Activated naive CD8-positive, alpha-beta T cell treated with anti-CD3 and anti-CD28 coated beads, Interleukin-2, amount 10 ng/mL, durations not matched to agents 7 days and 5 days (primary cell): ENCODE measurements at places on chromosomes 11 and 22. TPM values are rescaled to one million over a fixed set of nuclear protein-coding genes. Genes with fewer than 3 reads are reported as not detected.

GRCh38 chr11:119730789-119731386 lies 1.9 kb upstream of the NECTIN1 start:
- no peak for DNase-seq

ART5 gene
- total RNA-seq: not detected

ADORA2A gene
- total RNA-seq: 30.3 TPM

FZD4 gene
- 0.11 TPM for total RNA-seq

DNA sequence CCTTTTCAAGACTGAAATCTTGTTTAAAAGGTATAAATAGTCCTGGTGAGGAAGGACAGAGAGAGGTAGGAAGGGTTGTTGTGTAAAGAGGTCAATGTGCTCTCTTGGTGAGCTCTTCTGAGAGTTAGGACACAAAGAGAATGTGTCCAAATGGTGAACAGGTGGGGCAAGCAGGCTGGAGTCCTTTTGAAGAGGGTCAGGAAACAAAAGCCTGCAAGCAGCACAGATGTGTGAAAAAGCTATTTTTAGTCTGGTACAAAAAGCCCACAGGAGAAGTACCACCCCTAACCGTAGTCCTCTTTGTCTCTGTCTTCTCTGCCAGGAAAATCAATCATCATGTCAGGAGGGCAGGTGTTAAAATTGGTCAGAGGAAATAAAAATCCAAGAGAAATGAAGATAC lies 54.4 kb upstream of the SYN3 start:
- DNase-seq: no peak

HYOU1 gene
- 76.5 TPM for total RNA-seq

OR52I2 gene
- not detected for total RNA-seq

PGA5 gene
- not detected for total RNA-seq

- DNase-seq: peak; percentile 19
These were observed 15.5 kb downstream of the C1QTNF6 start for GRCh38 chr22:37172266-37173245.

SLC22A9 gene
- total RNA-seq: not detected

KDM4E gene
- not detected for total RNA-seq

DNA sequence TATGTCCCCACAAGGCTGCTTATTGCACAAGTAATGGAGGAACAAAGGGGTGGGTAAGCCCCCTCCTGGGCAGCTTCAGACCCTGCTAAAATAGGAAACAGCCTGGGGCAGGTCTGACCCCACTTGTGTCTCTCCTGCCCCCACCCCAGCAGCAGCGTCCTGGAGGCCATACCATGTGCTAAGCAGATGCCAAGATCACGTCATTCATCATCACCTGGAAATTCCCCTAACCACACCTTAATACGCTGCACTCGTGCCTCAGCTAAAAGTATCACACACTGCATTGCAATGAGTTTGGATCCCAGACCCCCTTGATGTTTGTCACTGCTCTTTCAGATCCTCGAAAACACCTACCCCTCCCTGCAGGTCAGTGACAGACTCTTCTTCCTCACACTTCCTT lies 27.8 kb upstream of the GGTLC2 start:
- no peak for DNase-seq

GRCh38 chr11:64765291-64765850 lies 5.6 kb upstream of the PYGM start:
- peak; percentile 34 for DNase-seq

DNA sequence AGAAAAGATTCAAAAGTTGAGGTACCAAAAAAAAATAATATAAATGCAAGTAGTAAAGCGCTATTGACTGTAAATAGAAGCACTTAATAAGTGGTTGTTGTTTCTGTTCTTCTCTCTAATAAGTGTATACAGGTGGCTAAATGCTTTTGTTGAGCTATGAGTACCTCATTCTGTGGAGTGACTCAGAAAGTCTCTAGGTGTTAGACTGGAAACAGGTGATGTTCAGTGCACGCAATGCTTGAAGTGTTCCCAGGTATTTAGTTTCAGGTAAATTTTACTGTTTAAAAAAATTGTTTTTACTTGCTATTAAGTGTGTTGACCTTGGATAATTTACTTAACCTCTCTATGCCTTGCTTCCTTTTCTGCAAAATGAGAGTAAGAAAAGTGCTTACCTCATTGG lies 24.2 kb downstream of the POU2AF3 start:
- no peak for DNase-seq

DNA sequence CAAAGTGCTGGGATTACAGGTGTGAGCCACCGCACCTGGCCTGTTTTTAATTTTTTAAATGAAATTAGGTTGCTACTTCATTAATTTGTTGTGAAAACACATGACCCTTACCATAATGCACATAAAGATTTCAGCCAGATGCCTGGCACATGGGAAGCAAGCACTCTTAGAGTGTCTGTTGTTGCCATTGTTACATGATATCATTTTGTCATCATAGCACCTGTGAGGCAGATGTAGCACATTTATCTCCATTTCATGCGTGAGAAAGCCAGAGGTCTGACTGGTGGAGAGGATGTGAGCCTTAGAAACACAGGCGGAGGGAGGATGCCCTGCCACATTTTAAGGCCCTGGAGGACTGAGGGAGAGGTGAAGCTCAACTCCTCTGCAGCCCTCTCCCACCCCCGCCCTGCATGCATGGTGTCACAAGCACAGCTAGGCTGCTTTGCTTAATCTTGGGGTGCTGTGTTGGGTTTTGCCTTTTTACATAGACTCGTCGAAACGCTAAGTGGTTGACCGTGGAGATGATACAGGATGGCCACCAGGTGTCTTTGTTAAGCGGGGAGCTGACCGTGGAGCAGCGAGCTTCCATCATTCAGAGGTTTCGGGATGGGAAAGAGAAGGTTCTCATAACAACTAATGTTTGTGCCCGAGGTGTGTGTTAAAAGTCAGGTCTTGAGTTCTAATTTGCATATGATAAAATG lies 14.0 kb downstream of the DDX25 start:
- DNase-seq: no peak

SUSD2 gene
- 1.2 TPM for total RNA-seq

PHETA2 gene
- 2.8 TPM for total RNA-seq

DNA sequence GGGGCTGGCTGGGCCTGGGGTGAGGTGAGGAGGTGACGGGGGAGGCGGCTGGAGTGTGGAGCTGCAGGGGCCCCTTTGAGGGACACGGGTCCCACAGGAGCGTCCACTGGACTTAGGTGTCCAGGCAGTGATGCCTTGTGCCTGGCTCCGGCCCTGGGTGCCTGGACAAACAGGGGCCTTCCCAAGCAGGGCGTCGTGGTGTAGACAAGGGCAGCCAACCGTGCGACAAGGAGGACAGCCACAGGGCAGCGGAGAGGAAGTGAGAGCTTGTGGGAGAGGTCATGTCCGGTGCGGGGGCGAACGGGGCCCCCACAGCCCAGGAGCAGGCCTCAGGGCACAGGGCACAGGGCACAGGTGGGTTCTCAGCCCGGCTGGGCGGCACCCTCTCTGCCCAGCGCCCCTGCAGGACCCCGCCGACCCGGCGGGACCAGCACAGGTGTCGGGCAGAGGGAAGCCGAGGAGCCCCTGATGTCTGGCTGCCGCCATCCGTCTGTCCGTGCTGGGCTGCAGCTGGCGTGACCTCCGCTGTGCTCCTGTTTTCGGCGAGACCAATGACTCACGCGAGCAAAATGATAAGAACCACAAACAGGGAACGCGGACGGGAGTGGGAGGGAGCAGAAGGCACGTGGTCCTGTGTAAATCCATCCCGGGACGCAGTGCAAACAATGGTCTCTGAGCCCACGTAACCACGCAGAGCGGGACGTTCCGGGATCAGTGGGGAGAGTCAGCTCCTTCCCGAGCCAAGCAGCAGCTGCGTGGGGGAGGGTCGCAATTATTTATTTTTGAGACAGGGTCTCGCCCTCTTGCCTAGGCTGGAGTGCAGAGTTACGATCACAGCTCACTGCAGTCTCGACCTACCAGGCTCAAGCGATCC lies 49.1 kb upstream of the A4GALT start:
- DNase-seq: no peak

- no peak for DNase-seq
These were observed 19.2 kb downstream of the PRR5 start for GRCh38 chr22:44721213-44721612.

TTC12 gene
- 37.4 TPM for total RNA-seq

GRCh38 chr22:36985211-36985889 lies 33.9 kb downstream of the TST start:
- no peak for DNase-seq

HBD gene
- total RNA-seq: not detected

DNA sequence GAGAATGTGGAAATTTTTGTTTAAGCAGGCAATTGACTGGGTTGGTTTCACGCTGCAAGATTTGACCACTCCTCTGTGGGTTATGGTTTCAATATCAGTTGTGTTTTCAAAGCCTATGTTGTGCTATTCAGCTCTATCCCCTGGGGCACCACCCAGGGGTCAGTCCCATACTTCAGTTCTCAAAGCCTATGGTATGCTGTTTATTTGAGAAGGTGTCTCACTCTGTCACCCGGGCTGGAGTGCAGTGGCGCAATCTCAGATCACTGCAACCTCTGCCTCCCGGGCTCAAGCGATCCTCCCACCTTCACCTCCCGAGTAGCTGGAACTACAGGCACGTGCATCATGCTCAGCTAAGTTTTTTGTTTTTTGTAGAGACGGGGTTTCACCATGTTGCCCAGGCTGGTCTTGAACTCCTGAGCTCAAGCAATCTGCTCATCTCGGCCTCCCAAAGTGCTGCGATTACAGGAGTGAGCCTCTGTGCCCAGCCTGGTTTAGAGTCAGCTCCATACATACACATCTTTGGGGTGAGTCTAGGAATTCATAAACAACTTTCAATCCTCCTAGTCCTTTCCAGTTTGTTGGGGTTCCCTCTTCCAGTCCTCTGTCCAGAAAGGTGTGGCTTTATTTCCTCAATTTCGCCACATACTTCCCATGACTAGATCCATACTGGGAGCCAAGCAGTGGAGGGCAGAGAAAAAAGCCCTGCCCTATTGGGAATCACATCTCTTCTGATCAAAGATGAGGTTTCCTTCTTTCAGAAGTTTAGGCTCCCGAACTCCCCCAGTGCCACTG lies 35.0 kb upstream of the MAPK1 start:
- no peak for DNase-seq

GRCh38 chr11:134815404-134815803 lies 403.4 kb upstream of the B3GAT1 start:
- no peak for DNase-seq

DNA sequence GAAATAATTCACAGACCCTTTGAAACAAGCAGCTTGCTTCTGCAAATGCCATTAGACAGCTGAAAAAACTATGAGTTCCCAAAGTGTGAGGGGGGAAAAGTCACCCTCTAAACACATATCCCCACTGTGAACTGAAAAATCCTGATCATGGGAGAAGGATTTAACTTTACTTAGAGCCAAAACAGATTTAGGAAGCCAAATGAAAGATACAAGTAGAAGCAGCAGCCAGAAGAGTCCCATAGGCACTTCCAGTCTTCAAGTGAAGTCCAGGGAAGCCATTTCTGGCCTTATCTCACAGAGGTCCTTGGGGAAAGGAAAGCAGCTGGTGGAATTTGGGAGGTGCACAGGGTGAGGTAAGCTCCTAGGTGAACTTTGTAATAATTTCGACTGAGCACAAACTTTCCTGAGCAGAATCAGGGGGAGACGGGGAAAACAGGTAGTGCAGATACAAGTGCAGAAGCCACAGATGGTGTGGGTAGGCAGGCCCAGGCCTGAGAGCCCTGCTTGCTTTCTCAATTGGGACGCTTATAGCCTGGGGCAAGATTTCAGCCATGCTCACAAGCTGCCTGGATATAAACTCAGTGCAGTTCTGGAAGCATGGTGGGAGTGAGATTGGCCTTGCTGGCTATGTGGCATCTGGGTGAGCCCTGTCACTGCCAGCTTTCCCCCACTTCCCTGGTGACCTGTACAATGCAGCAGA lies 44.8 kb downstream of the GAS2 start:
- no peak for DNase-seq

SPTBN2 gene
- total RNA-seq: 1.3 TPM

- no peak for DNase-seq
These were observed 106.0 kb upstream of the ISX start for GRCh38 chr22:34960005-34960404.

DNA sequence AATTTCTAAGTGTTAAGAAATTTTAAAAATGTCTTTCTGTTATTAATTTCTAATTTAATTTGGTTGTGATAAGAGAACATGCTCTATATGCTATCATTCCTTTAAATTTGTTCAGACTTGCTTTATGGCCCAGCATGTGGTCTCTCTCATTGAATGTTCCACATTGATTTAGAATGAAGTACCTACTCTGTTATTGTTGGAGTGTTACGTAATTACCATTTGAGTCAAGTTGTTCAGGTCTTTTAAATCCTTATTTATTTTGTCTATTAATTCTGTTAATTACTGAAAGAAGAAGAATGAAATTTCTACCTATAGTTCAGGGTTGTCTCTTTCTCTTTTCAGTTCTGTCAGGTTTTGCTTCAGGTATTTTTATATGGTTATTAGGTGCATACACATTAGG lies 57.0 kb downstream of the PRMT3 start:
- DNase-seq: no peak

CD3G gene
- total RNA-seq: 199 TPM

RIBC2 gene
- 12.1 TPM for total RNA-seq

THAP7 gene
- 33.8 TPM for total RNA-seq

- DNase-seq: peak; percentile 20
These were observed 69.8 kb upstream of the KCNQ1OT1 start for GRCh38 chr11:2769409-2770095.

- DNase-seq: no peak
These were observed 3.0 kb upstream of the SLC43A3 start for GRCh38 chr11:57429946-57430345.

CASP5 gene
- total RNA-seq: not detected

DNA sequence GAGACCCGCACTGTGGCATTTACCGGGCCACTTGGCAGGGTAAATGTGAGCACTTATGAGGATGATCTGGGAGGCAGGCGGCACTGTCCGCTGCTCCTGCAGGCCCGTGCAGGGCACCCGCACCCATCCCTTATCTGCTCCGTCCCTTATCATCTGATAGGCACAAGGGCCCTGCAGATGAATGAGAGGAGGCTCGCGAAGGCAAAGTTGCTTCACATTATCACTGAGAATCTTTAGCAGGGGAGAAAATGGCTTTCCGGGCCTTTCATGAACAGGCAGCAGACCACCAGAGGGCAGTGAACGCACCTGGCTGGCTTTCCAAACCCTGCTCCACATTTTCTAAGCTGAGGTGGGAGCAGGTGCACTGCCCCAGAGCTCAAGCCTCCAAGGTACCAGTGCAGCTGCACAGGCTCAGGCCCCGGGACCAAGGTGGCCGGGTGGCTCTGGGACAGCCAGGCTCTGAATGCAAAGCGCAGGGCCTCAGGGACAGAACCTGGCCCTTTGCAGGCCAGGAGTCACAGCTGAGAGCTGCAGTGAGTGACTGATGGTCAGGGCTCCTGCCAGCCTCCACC lies 165.6 kb downstream of the SHANK2 start:
- DNase-seq: no peak

DNA sequence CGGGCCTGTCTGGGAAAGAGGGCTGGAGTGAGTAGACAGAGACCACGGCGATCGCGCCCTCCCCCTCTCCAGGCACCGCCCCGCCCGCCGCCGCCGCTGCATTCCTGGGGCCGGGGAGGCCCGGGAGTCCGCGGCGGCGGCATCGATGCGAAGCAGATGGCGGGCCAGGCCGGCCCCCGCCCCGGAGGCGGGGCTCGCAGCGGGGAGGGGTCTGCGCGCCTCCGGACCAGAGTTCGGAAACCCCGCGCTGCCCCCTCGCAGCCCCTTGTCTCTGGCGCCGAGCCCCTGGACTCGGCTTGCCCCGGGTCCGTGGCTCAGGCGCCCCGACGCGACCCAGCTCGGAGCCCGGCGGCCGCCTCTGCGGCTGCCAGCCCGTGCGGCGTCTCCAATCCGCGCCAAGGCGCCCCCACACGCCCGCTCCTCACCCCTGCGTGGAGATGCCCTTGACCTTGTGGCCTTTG lies 1.3 kb downstream of the SCARF2 start:
- peak; percentile 56 for DNase-seq

ALDH3B1 gene
- 0.61 TPM for total RNA-seq

GRCh38 chr22:44412136-44412731 lies 85.8 kb downstream of the RTL6 start:
- DNase-seq: no peak
